T-cell (primary cell): ENCODE measurements at places on chromosomes 4 and X.
A peak's percentile ranks its signal among the peaks of the same experiment; 100 is the strongest.

- no peaks in the 10 kb centered on the region for H3K27me3 ChIP-seq
- DNase-seq = no peak
- H3K4me1 ChIP-seq = no peaks in the 10 kb centered on the region
- H3K27ac ChIP-seq = no peak overlapping the region
- H3K4me3 ChIP-seq = no peak overlapping the region
Observed at GRCh38 chrX:23435108-23435507, 100.5 kb downstream of the PTCHD1 start.

DNA sequence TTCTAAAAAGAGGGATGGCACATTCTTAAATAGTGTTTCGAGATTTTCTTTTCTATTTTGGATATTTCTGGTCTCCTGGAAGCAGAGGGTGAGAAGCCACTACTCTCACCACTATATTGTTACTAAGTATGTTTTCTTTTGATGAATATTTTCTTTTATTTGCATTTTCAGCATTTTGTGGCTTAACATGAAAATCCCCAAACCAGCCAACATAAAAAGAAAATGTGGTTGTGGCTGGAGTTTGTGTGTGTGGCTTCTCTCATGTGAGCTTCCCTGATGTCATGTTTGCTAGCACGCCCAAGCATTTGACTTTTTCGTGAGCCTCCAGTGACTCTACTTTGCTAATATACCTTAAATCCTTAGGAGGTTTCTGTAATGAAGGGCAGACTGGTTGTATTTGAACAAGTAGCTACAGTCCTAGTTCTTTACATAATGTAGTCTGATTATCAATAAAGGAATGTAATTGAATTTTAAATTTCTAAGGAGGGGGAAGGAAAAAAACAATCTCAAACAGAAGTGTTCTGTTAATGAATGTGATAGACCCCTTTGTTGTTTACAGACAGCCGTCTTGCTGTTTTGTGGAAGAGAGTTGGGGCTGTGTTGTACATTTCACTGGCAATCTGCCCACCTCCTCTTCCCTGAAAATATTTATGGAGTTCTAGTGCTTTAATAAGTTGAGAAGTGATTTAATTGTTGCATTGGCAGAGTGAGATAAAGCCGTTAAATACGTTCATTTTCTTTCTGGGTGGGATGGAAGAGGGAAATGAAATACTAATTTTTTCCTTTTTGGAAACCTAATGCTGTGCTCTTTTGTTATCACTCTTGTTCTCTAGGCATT, 114.6 kb downstream of the ARHGAP10 start:
- no peaks in the 10 kb centered on the region for H3K27me3 ChIP-seq
- DNase-seq = no peak
- H3K4me1 ChIP-seq = peaks cover 4% of the 10 kb centered on the region
- H3K27ac ChIP-seq = no peak overlapping the region
- H3K4me3 ChIP-seq = no peak overlapping the region

GRCh38 chr4:69875576-69875975, 15.6 kb upstream of the SULT1E1 start:
- no peaks in the 10 kb centered on the region for H3K4me1 ChIP-seq
- DNase-seq = no peak
- H3K36me3 ChIP-seq = no peaks in the 10 kb centered on the region
- H3K4me3 ChIP-seq = no peak overlapping the region

DNA sequence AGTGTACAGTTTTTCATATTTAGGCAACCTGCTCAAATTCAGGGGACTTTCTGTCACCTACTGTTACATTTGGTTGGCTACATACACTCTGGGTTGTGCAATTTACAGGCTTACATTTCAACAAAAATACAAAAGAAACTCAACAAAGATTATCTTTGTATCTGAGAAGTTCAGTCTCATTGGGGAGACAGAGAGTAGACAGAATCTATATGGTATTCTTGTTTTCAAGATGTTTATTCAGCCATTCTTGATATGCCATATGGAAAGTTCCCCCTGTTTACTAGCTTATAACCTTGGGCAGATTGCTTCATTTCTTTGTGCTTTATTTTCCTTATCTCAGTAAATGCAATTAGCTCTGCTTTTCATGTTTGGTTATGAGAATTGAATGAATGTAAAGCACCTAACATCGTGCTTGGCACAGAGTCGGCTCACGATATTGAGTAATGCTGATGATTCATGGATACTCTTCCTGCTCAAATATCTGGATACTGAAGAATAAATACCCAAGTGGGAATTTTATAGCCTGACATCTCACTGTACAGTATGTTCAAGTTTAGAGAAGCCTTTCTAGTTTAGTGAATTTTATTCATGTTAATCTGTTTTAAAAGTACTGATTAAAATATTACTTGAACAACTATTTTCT, 96.5 kb upstream of the PACRGL start:
- H3K27me3 ChIP-seq = no peaks in the 10 kb centered on the region
- H3K36me3 ChIP-seq = no peaks in the 10 kb centered on the region
- no peak overlapping the region for H3K27ac ChIP-seq
- no peak for DNase-seq
- no peak overlapping the region for H3K4me3 ChIP-seq
- no peaks in the 10 kb centered on the region for H3K4me1 ChIP-seq

- H3K27me3 ChIP-seq = no peaks in the 10 kb centered on the region
- H3K4me3 ChIP-seq = no peak overlapping the region
Observed at GRCh38 chrX:150037041-150037440, 98.8 kb upstream of the EOLA2 start.

DNA sequence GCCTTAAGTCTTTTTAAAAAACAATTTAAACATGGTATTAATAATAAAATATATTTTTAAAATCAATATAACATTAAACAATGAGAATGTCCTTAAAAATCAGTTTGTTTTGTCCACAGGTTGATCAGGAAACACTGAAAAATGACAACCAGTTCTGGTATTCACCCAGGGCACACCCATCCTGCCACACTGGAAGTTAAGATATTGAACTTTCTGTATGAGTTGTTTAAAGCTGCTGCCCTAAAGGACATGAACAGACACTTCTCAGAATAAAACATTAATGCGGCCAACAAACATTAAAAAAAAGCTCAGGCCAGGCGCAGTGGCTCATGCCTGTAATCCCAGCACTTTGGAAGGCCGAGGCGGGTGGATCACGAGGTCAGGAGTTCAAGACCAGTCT, 15.0 kb upstream of the HOPX start:
- no peaks in the 10 kb centered on the region for H3K4me1 ChIP-seq
- H3K36me3 ChIP-seq = no peaks in the 10 kb centered on the region
- no peak overlapping the region for H3K4me3 ChIP-seq
- no peak overlapping the region for H3K27ac ChIP-seq
- DNase-seq = no peak

DNA sequence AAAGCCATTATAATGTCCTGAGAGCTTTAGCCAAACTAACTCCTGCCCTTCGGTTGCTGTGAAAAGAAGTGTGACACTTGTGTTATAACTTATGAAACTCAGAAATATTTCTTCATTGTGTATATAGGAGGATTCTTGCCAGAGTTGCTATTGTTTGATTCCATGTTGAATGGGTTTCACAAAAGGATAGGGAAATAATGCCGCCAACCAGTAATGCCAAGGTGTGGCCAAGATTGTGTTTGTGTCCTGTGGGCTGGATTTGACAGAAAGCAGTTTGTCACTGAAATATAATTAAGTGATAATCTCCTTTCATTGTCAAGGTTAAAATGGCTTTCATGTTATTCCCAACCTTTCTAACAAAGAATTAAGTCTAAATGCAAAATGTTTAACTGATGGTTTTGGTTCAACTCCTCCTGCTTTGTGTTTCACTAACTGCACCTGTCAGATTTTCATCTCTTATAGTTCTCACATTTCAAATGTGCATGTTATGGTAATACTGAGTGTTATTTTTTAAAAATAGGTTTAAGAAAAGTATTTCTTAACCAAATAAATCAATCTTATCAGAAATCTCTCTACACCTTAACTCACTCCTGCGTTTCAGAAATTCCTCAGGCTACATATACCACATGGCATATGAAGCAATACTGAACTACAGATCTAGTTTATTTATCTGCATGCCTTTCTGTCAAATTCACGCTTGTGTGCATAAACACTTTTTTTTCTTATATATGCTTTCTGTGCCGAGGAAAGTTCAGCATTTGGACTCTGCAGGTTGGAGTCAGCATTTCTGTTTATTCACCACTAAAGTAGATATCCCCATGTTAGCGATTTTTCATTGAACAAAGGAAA, at the start of gene CLDN22:
Gene CLDN22 (minus strand): TSS at position 66 of the 849 bp plus-strand sequence. CDS start 58 bp downstream, at position 8.
- H3K4me1 ChIP-seq = peaks cover 4% of the 10 kb centered on the region
- H3K27ac ChIP-seq = no peak within 1 kb of the TSS
- no peaks in the 10 kb centered on the region for H3K36me3 ChIP-seq
- no peak for DNase-seq

DNA sequence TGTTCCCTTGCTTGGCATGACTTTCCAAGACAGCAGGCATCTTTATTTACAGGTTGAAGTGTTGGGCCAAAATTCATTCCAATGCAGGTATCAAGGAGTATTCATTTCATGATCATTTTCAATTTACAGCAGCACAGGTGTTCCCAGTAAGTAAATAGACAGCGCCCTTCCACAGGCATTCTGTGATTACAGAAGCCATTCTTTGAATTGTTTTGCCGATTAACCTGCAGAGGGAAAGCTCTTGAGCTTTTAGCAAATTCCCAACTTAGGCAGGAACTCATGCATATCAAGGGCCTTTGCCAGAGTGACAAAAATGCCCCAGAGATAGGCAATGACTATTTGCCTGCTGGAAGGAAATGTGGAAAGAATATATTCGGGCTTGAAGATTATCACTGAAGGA, 6.8 kb downstream of the TXK start:
- DNase-seq = no peak
- peaks cover 6% of the 10 kb centered on the region for H3K36me3 ChIP-seq
- no peak overlapping the region for H3K4me3 ChIP-seq
- no peaks in the 10 kb centered on the region for H3K27me3 ChIP-seq
- H3K4me1 ChIP-seq = peaks cover 67% of the 10 kb centered on the region
- peak overlapping the region; percentile 80 for H3K27ac ChIP-seq

DNA sequence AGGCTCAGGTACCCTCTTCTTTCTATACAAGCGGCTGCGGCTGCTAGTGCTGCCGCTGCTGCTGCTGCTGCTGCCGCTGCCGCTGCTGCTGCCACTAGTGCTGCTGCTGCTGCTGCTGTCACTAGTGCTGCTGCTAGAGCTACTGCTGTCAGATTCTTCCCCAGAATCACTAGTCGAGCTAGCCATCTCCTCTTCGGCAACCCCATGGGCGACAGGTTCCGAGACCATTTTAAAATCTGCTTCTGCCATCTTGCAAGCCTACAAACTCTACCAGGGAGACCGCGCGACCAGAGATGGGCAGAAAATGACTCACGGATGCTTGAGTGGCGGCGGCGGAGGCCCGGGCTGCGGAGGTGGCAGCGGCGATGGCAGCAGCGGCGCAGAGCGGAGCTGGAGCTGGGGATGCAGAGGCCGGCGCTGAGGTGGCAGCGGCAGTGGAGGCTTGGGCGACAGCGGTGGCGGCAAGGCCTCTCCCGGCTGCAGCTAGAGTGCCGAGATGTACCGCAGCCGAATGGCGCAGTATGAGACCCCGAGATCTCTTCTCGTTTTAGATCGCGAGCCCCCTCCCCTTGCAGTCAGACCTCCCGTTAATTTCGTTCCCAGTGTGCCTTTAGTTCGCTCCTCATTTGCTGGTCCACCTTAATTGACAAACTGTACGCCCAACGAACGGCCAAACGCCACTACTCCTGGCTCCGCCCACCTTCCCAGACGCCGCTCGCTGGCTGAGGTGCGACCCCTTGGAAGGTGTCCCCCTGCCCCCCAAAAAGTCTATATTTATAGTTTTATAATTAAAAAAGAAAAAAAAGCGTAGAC, at the start of gene NAP1L3:
Gene NAP1L3 (minus strand): TSS at position 523 of the 813 bp plus-strand sequence. CDS start 274 bp downstream, at position 249.
- H3K36me3 ChIP-seq = no peaks in the 10 kb centered on the region
- peaks cover 2% of the 10 kb centered on the region for H3K4me1 ChIP-seq
- no peaks in the 10 kb centered on the region for H3K27me3 ChIP-seq
- peak within 1 kb of the TSS; percentile 61 for H3K27ac ChIP-seq
- H3K4me3 ChIP-seq = peak within 1 kb of the TSS; percentile 72

DNA sequence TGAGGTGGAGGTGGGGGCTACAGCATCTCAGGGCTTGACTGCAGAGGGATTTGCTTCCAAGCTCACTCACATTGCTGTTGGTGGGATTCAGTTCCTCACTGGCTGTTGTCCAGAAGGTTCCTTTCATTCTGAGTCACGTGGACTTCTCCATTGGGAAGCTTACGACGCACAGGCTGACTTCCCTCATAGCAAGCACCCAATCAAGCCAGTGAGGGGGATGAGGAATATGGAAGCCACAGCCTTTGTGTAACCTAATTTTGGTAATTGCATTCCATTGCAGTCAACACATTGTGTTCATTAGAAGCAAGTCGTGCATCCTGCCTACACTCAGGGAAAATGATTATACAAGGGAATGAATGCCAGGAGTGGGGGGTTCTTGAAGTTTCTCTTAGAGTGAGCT, 32.7 kb upstream of the MXRA5 start:
- no peaks in the 10 kb centered on the region for H3K4me1 ChIP-seq
- H3K4me3 ChIP-seq = no peak overlapping the region
- no peak overlapping the region for H3K27ac ChIP-seq
- no peaks in the 10 kb centered on the region for H3K27me3 ChIP-seq
- DNase-seq = no peak

DNA sequence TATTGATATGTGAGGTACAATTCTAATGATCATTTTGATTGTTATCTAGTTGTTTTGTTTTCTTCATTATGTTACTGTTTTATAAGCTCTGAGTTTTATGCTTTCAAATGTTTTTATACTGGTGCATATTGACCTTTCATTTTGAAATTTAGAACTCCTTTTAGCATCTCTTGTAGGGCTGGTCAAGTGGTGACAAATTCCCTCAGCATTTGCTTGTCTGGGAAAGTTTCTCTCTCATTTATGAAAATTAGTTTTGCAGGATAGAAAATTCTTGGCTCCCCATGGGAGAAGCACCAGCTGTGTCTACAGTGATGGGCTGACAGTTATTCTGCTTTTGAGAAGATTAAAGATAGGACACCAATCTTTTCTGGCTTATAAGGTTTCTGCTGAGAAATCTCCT, 105.3 kb upstream of the SPRY1 start:
- no peaks in the 10 kb centered on the region for H3K27me3 ChIP-seq
- H3K4me3 ChIP-seq = no peak overlapping the region
- no peaks in the 10 kb centered on the region for H3K36me3 ChIP-seq
- no peak overlapping the region for H3K27ac ChIP-seq
- no peak for DNase-seq
- no peaks in the 10 kb centered on the region for H3K4me1 ChIP-seq

DNA sequence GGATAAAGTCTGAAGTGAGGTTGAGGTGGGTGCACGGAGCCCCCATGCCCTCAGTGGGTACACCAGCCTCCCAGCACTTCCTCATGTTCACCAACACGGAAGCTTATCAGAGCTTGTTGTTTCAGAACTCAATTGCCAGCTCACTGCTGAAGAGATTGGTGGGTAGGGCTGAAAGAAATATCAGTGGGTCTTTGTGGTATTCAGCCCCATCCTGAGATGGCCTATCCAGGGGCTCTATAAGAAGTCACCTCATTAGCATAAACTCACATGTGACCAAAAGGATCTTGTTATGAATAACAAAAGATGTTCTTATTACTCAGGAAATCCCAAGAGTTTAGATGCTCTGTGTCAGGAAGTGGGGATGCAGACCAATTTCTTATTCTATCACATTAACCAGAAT, 177.3 kb downstream of the ARHGAP10 start:
- no peak overlapping the region for H3K4me3 ChIP-seq
- H3K4me1 ChIP-seq = no peaks in the 10 kb centered on the region
- DNase-seq = no peak
- H3K27ac ChIP-seq = no peak overlapping the region
- no peaks in the 10 kb centered on the region for H3K36me3 ChIP-seq
